ENCODE measurements at places on chromosomes 7 and 10. TPM values are rescaled to one million over a fixed set of nuclear protein-coding genes. Genes with fewer than 3 reads are reported as not detected.

DNA sequence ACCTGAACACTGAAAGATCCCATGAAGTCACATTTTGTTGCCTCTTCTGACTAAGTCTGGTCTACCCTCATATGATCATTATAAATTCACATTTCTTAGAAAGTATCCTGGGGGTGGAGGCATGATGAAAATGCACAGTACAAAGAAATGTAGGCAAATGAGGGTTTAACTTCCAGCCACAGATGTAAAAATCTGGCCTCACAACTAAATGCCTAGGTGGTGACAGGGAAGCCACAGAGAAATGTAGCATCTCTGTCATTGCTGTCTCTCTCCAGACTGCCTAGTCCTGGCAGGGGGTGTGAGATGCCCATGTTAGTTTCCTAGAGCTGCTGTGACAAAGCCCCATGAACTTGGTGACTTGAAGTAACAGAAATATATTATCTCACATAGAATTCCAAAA lies 395.9 kb downstream of the SORCS3 start:
- H3K36me3 ChIP-seq = no peaks in the 10 kb centered on the region
- H3K27me3 ChIP-seq = no peaks in the 10 kb centered on the region
- H3K4me1 ChIP-seq = no peaks in the 10 kb centered on the region

GRCh38 chr10:70672165-70673042 lies at the start of gene ADAMTS14:
TSS of gene ADAMTS14 (plus strand) at chr10:70672506. CDS start at chr10:70672803, 297 bp downstream.
- no peaks in the 10 kb centered on the region for H3K36me3 ChIP-seq
- H3K4me1 ChIP-seq = peaks cover 2% of the 10 kb centered on the region
- DNase-seq = no peak
- peaks cover 21% of the 10 kb centered on the region for H3K27me3 ChIP-seq

GRCh38 chr7:121061677-121062582 lies 73.4 kb downstream of the CPED1 start:
- H3K27ac ChIP-seq = no peak overlapping the region
- H3K4me1 ChIP-seq = no peaks in the 10 kb centered on the region
- DNase-seq = no peak
- H3K36me3 ChIP-seq = no peaks in the 10 kb centered on the region
- H3K27me3 ChIP-seq = no peaks in the 10 kb centered on the region
- no peak overlapping the region for H3K4me3 ChIP-seq

- no peak for DNase-seq
- H3K4me1 ChIP-seq = no peaks in the 10 kb centered on the region
- no peaks in the 10 kb centered on the region for H3K36me3 ChIP-seq
- no peak overlapping the region for H3K27ac ChIP-seq
- no peaks in the 10 kb centered on the region for H3K27me3 ChIP-seq
Measured at GRCh38 chr10:50874723-50875122, 10.7 kb downstream of the A1CF start.

GRCh38 chr10:63132651-63133055 lies 475 bp upstream of the NRBF2 start:
- peaks cover 2% of the 10 kb centered on the region for H3K36me3 ChIP-seq
- no peaks in the 10 kb centered on the region for H3K27me3 ChIP-seq
- H3K4me3 ChIP-seq = no peak overlapping the region
- no peak for DNase-seq
- H3K4me1 ChIP-seq = peaks cover 43% of the 10 kb centered on the region

DNA sequence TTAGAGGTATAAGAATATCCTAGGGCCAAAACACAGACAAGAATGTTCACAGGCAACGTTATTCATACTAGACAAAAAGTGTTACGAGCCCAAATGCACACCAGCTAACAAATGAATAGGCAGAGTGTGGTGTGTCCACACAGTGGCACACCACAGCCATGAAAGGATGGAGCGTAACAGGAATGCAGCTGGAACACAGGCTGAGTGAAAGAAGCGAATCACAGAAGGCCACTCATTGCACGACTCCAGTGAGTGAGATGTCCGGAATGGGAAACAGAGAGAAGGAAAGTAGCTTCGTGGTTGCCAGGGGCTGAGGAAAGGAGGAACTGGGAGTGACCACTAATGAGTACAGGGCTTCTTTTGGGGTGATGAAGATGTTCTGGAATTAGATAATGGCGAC lies 198.8 kb downstream of the TNS3 start:
- H3K4me1 ChIP-seq = no peaks in the 10 kb centered on the region
- no peaks in the 10 kb centered on the region for H3K27me3 ChIP-seq
- no peak overlapping the region for H3K4me3 ChIP-seq
- no peak for DNase-seq
- H3K27ac ChIP-seq = no peak overlapping the region
- peaks cover 56% of the 10 kb centered on the region for H3K36me3 ChIP-seq

DNA sequence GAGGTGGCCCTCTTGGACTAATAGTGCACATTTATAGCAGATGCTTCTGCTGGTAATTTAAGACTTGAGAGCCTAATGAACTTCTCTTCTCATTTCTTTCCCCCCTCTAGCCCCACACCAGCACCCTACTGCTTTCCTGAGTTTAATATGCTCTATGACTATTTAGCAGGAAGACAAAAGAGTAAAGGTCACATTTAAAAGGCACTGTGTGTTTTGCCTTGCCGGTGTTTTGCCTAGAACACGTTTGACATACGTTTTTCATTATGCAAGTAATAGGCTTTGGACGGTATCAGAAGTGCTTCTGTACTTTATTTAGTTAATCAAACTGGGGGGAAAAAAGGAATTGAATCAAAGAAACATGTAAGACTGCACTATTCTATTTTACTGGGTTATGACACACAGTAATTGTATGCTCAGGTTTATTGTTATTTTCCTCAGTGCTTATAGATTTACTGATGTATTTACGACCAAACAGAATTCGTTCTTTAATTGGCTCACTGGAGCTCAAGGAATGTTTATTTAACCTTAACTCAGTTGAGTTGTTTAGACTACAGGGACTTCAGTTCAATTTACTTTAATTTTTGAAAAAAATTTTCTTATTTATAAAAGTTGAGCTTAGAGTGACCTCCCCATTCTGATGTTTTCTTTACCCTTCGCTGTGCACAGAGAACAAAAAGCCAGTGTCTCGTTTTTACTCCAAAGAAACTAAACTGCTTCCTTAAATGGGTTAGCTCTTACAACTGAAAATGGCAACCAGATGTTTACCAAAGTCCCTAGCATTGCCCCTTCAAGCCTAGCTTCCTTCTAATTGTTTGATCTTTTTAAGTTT lies 35.4 kb downstream of the CPED1 start:
- no peak overlapping the region for H3K4me3 ChIP-seq
- DNase-seq = no peak
- peaks cover 46% of the 10 kb centered on the region for H3K4me1 ChIP-seq
- peak overlapping the region; percentile 80 for H3K27ac ChIP-seq
- no peaks in the 10 kb centered on the region for H3K36me3 ChIP-seq

DNA sequence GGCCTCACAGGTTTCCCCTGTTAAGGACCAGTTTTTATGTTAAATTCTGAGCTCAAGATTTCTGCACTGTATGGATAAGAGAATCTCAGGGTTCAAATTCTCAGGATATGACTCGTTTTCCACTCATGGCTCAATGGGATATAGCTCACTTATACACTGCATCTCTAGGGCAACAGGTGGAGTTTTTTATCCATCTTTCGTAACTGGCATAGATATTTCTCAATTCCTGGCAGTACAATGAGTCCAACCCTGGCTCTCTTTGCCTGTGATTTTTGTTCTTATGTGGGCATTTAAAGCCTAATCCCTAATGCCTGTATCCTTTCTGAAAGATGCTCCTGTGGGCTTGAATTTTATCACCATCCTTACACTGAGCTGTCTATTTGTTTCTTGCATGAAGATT lies 7.6 kb downstream of the CCDC172 start:
- H3K4me3 ChIP-seq = no peak overlapping the region
- no peaks in the 10 kb centered on the region for H3K36me3 ChIP-seq
- no peaks in the 10 kb centered on the region for H3K27me3 ChIP-seq
- H3K27ac ChIP-seq = no peak overlapping the region

DNA sequence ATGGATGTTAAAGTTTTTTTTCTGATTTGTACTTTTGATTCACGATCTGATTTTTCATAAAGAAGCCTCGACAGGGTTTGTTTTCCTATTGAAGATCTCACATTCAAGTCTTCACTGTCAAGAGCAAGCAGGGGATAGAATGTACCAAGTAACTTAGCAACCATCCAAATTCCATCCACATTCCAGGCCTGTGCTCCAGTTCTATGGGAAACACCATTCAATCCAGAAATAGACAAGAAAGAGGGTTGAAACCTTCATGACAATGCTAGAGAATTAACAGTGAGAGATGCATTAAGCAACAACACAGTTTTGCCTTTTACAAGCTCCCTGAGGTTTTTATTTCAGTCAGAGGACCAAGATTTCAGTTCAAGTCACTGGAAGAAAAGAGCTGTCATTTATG lies 300.2 kb downstream of the NEBL start:
- no peak overlapping the region for H3K27ac ChIP-seq
- no peak overlapping the region for H3K4me3 ChIP-seq
- DNase-seq = no peak
- no peaks in the 10 kb centered on the region for H3K36me3 ChIP-seq
- H3K4me1 ChIP-seq = no peaks in the 10 kb centered on the region

DNA sequence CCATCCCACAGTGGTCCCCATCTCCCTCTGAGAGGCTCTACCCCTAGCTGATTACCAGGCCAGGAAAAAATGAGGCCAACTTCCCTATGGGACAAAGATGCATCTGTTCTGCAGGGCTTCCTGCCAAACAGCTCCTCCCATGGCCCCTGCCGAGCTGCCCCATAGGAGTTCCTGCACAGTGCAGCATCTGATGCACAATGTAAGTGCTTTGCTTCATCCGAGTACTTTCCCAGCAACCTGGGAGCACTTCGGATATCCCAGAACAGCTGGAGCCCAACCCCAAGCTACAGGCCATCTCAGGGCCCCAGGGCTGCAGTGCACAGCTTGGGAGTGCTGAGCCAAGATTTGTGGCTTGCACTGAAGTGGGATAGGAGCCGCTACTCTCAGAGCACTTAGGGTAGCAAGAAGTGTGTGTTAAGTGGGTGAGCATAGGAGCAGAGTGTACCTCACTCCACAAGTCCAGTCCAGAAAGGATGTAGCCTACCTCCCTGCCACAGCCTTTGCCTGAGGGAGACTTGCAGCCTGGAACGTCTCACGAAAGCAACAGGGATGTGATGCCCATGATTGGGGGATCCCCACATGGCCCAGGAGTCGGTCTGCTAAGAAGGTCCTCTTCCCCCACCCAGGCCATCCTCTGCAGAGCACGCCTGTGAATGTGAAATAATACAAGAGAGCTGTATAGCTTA lies 209.6 kb upstream of the VWC2 start:
- H3K36me3 ChIP-seq = no peaks in the 10 kb centered on the region
- DNase-seq = no peak

- no peaks in the 10 kb centered on the region for H3K36me3 ChIP-seq
- H3K27ac ChIP-seq = no peak overlapping the region
- H3K27me3 ChIP-seq = no peaks in the 10 kb centered on the region
- H3K4me3 ChIP-seq = no peak overlapping the region
- no peak for DNase-seq
Measured at GRCh38 chr10:121578965-121579364, 19.3 kb downstream of the FGFR2 start.

GRCh38 chr10:46326066-46326465 lies 39.3 kb downstream of the ANTXRL start:
- DNase-seq = peak; percentile 26
- no peaks in the 10 kb centered on the region for H3K36me3 ChIP-seq
- no peaks in the 10 kb centered on the region for H3K27me3 ChIP-seq
- H3K4me3 ChIP-seq = no peak overlapping the region
- H3K27ac ChIP-seq = no peak overlapping the region
- no peaks in the 10 kb centered on the region for H3K4me1 ChIP-seq

DNA sequence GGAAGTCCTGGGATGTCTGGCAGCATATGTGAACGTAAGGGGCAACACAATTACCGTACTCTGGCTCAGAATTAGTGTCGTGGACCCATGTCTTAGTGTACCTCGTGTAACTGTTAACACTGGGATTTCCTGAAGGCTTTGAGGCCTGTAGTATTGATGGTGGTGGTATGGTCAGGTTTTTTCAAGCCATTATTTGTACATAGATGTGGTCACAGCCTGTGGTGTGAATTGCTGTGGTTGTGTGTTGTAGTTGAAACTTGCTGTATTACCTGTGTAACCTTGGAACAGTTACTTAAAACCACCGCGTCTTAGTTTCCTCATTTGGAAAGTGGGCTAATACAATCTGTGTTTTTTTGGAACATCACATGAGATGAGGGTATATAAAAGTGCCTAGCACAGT lies 5.3 kb downstream of the EXOC4 start:
- no peaks in the 10 kb centered on the region for H3K27me3 ChIP-seq
- no peak for DNase-seq
- no peak overlapping the region for H3K4me3 ChIP-seq
- H3K27ac ChIP-seq = no peak overlapping the region
- H3K4me1 ChIP-seq = peaks cover 27% of the 10 kb centered on the region

GRCh38 chr10:44300666-44301649 lies 83.9 kb downstream of the CXCL12 start:
- H3K27me3 ChIP-seq = no peaks in the 10 kb centered on the region
- no peaks in the 10 kb centered on the region for H3K4me1 ChIP-seq
- H3K36me3 ChIP-seq = no peaks in the 10 kb centered on the region
- H3K4me3 ChIP-seq = no peak overlapping the region
- no peak overlapping the region for H3K27ac ChIP-seq

DNA sequence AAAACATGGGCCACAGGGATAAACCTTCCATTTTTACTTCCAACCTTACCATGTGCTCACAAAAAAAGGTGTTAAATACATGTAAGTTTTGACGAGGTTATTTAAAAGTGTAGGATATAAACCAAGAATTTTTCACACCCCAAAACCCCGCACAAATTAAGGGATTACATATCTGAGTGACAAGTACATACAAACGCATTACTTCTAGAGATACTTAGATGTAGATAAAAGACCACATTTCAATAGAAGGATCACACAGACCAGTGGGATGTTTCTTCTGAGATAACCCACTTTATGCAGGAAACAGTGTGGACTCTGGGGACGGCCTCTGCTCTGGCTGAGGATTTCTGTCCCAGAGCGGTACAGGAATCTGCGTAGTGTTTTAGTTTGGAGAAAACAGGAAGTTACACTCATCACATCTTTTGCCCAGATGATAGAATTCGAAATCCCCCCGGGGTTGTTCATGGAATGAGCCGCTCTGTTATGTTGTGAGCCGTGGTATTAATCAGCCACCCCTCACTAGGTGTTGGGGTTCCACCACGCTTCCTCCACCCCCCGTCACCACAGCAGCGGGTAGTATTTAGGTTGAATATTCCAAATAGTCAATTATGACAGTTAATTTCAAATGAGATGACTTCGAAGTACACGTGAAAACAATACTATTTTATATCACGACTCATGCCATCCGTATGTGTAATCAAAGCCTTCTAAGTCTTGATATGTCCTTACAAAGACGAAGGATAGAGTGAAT lies 1.3 kb upstream of the CUL1 start:
- H3K27ac ChIP-seq = no peak overlapping the region
- peaks cover 24% of the 10 kb centered on the region for H3K4me1 ChIP-seq
- peak; percentile 71 for DNase-seq

DNA sequence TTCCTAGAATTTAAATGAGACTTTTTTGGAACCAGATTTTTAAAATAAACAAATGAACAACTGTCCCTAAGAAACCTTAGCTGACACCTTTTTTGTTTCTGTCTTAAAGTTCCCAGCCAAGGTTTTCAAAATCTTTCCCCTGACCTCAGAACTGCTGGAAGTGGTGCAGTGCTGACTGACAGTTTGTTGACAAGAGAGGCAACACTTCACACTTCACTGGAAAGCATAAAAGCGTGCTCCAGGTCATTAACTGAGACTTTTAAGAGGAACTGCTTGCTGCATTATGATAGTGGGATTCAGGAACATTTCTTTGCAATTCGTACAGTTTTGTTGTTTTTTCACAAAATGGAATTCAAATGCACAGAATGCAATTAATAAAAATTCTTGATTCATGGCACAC lies 36.2 kb downstream of the SYPL1 start:
- no peaks in the 10 kb centered on the region for H3K36me3 ChIP-seq
- H3K27ac ChIP-seq = no peak overlapping the region
- peaks cover 25% of the 10 kb centered on the region for H3K4me1 ChIP-seq
- H3K27me3 ChIP-seq = no peaks in the 10 kb centered on the region
- no peak overlapping the region for H3K4me3 ChIP-seq

LANCL2 gene
- polyA plus RNA-seq = 8.3 TPM

SPDYE6 gene
- polyA plus RNA-seq = 0.29 TPM

TMEM254 gene
- polyA plus RNA-seq = 43.1 TPM

CALHM1 gene
- polyA plus RNA-seq = not detected
